Kasumi-1 (cell line): ENCODE measurements at places on chromosomes 4 and X.
A peak's percentile ranks its signal among the peaks of the same experiment; 100 is the strongest.

GRCh38 chr4:60709061-60709460 is 491.1 kb upstream of the ADGRL3 start:
- no peak for DNase-seq

DNA sequence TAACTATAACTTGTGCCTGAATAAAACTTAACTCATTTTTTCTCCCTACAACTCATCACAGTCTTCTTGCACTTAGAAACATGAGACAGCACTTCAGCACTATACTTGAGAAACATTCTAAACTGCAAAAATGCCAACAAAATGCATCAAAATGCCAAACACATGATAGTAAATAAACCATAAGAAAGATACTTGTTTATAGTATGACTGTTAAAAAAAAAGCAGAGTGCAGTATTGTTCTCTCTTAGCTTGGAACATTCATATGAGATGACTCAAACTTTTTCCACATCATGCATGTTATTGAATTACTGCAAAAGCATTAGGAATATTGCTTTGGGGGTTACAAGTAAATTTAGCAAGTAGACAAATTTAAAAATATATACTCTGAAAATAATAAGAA is 135.7 kb upstream of the ANXA10 start:
- no peak for DNase-seq

- DNase-seq, result peak; percentile 74
These were observed 1559.6 kb upstream of the IGFBP7 start for GRCh38 chr4:58669783-58670182.

DNA sequence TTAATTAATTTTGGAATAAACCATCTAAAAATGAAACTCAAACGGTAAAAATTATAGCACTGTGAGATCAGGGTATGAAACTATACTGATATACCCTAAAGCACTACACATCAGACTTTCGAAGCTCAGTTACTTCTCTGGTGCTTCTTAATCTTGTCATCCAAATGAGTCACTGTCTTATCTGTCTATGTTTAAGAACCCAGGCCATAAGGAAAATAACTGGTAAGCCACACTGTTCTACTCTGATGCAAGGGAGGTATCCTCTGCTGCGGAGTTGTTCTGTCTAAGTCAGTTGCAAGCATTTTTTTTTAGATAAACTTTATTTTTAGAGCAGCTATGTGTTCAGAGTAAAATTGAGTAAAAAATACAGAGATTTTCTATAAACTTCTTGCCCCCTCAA is 830.8 kb upstream of the POU3F4 start:
- no peak for DNase-seq

GRCh38 chr4:1746265-1746691 is 25.0 kb downstream of the TACC3 start:
- DNase-seq, result peak; percentile 48

- DNase-seq, result no peak
These were observed 875.8 kb upstream of the SLIT2 start for GRCh38 chr4:19375931-19376330.

GRCh38 chr4:142088906-142089305 is 452.5 kb downstream of the IL15 start:
- no peak for DNase-seq

DNA sequence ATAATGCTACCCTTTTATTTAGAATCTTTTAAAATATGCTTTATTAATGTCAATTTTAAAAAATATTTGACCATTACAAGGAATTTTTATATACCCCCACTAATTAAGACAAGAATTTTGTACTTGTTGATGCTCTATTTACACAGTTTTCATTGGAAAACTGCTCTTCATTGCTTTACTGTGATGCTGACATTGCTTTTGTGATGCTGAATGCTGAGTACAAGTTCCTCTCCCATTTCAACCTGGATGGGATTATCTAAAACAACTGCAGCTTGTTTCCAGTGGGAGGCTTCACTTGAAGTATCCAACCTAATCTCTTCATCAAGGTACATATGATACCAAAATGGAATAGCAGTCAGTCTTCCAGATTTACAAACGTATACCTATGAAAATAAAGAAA is 21.2 kb downstream of the TMEM184C start:
- no peak for DNase-seq

- DNase-seq, result no peak
These were observed 13.2 kb upstream of the SOD3 start for GRCh38 chr4:24781999-24782745.

- DNase-seq, result no peak
These were observed 412.5 kb downstream of the ADAM29 start for GRCh38 chr4:175330652-175331051.

DNA sequence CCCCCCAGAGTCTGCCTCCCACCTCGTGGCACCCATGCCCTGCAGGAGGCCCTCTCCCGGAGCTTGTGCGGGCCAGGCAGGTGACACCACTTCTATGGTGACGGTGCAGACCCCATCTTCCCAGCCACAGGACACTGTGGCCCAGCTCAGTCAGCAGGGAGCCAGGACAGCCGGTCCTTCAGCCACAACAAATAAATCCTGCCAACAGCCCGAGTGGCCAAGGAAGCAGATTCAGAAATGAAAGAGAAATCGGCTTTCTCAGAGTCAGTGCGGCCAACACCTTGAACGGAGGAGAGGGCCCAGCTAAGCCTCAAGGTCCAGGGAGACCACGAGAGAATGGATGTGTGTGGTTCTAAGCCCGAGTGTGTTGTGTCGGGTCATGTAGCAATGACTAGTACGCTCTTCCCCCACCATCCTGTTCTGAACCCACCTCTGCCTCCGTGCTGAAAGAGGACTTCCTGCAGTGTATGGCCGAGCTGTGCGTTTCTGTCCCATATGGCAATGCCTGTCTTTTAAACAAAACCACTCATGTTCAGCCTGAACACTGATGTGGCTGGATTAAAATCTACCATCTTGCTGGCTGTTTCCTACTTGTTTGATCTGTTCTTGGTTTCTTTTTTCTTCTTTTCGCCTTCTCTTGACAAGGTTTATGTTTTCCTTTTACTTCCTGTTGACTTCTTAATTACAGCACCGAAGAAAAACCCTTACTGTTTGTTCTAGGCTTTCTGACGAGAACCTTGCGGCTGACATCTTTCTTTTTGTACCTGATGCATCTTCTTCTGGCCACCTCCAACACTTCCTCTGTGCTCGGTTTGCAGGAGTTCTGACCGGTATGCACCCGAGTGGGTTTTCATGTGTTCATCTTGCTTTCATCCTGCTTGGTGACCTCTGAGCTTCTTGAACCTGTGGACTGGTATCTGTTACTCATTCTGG is 53.1 kb downstream of the GAK start:
- no peak for DNase-seq

GRCh38 chr4:169664615-169665014 is 44.2 kb downstream of the CLCN3 start:
- no peak for DNase-seq

DNA sequence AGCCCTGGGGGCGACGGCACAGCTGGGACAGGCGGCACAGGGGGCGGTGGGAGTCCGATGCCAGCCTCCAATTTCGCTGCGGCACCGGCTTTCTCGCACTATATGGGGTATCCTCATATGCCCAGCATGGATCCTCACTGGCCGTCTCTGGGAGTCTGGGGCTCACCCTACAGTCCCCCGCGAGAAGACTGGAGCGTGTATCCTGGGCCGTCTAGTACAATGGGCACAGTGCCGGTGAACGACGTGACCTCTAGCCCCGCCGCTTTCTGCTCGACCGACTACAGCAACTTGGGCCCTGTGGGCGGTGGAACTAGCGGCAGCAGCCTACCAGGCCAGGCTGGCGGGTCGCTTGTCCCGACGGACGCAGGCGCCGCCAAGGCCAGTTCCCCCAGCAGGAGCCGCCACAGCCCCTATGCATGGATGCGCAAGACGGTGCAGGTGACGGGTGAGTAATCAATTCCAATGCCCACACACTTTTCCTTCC is 500 bp downstream of the CDX4 start:
- DNase-seq, result no peak

GRCh38 chr4:169274033-169274432 is 3.3 kb upstream of the SH3RF1 start:
- no peak for DNase-seq

GRCh38 chr4:35644591-35644990 is 599.7 kb downstream of the ARAP2 start:
- DNase-seq, result no peak

GRCh38 chr4:8472689-8473197 is 32.2 kb downstream of the TRMT44 start:
- no peak for DNase-seq

GRCh38 chr4:175297965-175298565 is 379.9 kb downstream of the ADAM29 start:
- no peak for DNase-seq

DNA sequence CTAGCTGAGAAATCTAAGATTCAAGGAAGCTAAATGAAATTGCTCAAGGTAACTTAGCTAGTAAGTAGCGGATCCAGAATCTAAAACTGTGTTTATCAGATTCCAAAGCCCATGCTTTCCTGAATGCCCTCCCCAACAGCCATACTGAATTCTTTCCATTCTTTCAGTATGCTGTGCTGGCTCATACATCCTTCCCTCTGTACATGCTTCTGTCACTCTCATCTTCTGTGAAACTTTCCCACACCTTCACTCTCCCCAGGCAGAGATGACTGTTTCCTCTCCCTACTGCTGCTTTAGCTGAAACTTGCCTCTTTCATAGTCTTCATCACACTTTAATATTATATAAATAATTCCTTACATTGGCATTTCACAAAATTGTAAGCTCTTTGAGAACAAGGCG is 39.3 kb upstream of the SMARCAD1 start:
- DNase-seq, result no peak

DNA sequence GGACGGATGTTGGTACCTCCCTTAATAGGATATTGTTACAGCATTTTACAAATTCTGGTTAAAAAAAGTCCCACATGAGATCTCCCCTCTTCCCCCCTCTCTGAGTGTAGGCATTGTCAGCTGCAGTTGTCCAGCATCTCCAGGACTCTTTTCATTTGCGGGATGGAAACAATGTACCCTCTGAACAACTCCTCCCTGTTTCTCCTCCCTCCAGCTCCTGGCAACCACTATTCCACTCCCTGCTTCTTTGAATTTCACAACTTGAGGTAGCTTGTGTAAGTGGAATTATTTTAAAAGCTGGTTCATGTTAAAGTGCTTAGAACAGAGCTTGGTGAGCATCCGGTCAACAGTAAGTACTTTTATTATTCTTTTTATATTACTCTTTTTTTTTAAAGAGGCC is 69.8 kb downstream of the TBL1X start:
- DNase-seq, result no peak

DNA sequence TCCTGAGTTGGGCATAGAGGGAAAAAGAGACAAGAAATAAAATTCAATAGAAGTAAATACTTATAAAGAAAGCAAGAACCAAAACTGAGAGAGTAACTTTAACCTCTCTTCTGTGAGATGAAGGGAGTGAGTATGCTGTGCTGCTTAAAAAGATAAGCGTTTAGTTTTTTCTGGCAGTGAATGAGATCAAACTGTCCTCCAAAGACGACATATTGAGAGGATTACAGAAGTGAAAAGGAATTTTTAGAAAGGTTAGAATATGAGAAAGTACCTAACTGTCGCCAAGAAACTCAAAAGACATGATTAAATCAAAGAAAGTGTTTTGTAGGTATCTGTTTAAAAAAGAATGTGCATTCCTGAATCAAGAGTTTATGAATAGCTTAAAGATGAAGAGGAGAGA is 16.0 kb downstream of the GAB1 start:
- no peak for DNase-seq

GRCh38 chr4:47669946-47670345 is 167.9 kb downstream of the CORIN start:
- DNase-seq, result no peak

- no peak for DNase-seq
These were observed 47.5 kb upstream of the RAP2C start for GRCh38 chrX:132266583-132267355.

DNA sequence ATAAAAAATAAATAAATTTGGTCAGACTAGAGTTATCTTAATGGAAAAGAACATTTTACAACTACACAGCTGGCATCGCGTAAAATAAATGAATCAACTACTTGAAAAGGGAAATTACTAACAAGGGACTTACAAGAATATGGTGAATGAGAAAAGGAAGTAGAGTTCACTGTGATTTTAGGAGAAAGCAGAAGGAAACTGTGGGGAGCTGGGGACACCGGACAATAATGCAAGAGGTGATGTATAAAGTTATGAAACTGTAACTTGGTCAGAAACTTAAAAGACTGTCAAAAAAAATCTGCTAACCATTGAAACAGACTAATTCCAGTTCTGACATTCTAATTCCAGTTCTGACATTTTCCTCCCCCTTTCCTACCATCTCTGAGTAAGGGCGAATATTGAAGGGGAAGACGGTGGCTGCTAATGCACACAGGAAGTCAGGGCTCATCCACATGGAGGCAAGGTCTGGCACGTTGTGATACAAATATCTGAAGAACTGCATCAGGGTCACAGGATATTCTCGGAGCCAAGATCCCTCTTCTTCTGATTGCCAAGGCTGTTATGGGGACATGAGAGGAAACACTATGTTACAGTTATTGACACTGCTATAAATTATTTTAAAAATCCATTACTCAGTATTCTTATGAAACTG is 170.5 kb downstream of the CDS1 start:
- peak; percentile 84 for DNase-seq

- no peak for DNase-seq
These were observed 28.5 kb upstream of the BANK1 start for GRCh38 chr4:101762025-101762424.

DNA sequence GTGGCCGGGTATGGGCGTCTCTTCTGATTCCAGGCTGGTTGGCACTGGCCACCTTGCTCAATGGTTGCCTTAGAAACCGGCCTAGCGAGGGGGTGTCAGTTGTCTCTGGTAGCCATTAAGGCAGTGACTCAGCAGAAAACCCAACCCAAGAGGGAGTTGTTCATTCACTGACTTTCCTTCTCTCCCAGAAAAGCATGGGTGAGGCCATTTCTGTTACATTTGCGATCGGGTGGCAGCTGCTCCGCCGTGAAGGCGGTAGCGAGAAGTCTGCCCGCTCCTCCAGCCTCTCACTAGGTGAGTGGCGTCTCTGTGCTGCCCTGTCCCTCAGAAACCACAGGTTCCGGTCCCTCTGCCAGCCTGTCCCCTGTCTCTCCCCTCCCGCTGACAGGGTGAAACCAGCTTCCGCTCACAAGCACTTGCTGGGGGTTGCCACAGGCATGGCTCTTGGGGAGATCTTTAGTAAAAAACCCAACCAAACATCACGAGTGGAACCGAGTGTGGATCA is 17.4 kb downstream of the IRAK1 start:
- peak; percentile 54 for DNase-seq

GRCh38 chr4:67651536-67651935 is 49.4 kb downstream of the UBA6 start:
- no peak for DNase-seq

GRCh38 chrX:3697220-3697684 is 16.2 kb downstream of the PRKX start:
- DNase-seq, result no peak

DNA sequence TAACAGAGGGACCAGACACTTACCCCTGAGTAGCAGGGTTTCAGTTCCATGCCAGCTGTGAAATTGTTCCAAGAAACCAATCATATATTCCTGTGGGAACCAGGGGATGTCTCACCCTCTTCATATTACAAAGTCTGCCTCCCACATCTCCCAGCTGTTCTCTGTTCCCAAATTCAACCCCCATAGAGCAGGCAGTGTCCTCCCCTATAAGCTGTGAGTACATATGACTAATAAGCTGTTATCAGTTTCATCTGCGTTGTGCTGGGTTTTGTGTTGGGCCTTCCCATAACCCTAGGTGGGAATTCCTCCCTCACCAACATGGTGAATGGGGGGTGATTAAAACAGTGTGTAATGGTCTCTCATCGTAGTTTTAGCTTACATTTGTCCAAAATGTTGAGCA is 41.0 kb downstream of the CEP44 start:
- DNase-seq, result no peak
